ENCODE measurements at places on chromosomes 5 and 9.

- no peak for DNase-seq
These were observed 996.3 kb upstream of the CDH10 start for GRCh38 chr5:25641124-25641523.

DNA sequence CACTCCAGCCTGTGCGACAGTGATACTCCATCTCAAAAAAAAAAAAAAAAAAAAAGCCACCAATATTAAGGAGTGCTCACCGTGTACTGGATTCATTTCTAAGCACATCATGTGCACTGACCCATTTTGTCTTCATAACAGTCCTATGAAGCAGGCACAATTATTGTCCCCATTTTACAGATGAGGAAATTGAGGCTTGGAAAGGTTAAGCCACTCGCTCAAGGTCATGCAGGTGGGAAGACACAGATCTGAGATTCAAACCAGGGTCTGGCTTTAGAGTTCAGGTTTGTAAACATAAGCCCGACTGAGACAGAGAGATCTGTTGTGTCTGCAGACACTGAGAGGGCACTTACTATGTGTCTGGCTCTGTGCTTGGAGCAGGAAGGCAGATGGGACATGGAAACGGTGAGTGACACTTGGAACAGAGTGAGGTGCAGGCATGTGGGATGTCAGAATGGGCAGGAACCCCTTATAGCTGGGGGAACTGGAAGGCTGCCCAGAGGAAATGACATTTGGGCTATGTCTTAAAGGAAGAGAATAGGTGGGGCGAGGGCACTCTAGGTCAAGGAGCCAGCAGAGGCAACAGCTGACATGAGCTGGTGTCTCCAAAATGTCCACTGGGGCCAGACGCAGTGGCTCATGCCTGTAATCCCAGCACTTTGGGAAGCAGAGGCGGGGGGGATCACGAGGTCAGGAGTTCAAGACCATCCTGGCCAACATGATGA, 69.9 kb downstream of the STK10 start:
- DNase-seq: no peak

DNA sequence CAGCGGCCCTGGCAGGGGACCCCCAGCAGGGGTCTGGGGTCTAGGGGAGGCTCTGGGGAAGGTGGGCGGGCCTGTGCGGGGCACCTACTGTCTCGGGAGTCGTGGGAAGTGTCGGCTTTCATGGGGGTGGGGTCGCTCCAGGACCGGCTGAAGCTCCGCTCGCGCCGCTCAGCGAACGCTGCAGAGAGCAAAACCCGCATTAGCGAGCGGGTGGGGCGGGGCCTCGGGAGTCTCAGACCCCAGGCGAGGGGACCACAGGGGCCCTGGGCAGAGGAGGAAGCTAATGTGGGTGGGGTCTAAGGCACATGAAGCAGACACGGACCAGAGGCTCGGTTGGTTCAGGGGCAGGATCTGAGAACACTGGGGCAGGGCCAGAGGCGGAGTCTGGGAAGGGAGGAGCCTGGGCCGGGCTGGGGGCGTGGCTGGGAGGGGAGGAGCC, 5.5 kb downstream of the NSMF start:
- no peak for DNase-seq

- DNase-seq: no peak
These were observed 75.2 kb upstream of the ADAMTS2 start for GRCh38 chr5:179420476-179420875.

- DNase-seq: no peak
These were observed 23.1 kb upstream of the SH3PXD2B start for GRCh38 chr5:172477466-172477865.

DNA sequence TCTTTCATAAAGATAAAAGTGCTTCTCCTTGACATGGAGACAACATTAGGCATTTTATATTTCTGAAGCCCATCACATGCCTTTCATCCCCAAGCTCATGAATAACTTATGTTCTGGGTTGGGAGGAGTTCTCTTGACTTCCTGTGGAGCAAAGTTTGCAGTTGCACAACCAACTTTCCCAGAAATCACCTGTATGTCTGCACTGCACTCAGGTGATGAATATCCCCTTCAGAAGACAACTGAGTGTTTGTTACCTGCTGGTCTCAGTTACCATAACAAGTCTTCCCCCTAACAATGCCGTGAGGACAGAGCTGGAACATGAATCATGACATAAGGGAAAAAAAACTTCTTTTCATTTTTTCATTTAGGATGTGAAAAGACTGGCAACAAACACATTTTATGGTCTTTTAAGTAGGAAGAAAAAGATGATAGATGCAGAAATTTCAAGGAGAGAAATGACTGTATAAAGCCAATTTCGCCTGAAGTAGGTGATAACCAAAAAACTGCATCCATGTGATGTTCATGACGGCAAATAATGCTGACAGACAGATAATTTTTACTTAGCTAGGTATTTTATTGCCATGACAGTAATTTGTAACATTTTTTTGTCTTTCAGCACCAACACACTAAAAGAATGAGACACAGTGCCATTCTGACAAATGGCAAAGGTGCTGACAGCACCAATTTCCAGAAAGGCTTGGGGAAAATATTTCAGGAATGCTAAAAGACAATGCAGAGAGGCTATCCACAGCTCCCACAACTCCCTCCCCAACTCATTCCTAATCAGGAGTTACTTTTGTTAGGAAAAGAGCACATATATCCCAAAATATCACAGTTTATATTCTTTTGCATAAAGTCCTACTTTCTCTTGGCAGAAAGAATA, 656.3 kb downstream of the PRELID2 start:
- no peak for DNase-seq

GRCh38 chr9:100459963-100460362, 13.0 kb upstream of the TMEFF1 start:
- no peak for DNase-seq

DNA sequence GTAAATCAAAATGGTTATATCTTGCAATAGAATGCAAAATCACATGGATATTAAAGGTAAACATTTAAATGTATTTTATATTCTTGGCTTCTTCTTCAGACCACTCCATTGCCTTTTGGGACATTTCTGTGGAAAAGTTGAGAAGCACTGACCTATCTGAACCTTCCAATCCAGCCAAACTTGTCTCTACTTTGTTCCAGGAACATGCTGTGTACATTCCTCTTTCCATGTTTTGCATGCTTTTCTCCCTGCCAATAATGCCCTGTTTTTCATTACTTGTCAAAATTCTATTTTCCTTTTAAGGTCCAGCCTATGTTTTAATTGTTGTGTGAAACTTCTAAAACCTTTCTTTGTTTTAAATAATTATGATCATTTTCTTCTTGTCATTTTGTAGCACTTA, 28.3 kb downstream of the JAK2 start:
- no peak for DNase-seq
